Choroid plexus epithelial cell (primary cell): ENCODE measurements at places on chromosomes 4 and X.

DNA sequence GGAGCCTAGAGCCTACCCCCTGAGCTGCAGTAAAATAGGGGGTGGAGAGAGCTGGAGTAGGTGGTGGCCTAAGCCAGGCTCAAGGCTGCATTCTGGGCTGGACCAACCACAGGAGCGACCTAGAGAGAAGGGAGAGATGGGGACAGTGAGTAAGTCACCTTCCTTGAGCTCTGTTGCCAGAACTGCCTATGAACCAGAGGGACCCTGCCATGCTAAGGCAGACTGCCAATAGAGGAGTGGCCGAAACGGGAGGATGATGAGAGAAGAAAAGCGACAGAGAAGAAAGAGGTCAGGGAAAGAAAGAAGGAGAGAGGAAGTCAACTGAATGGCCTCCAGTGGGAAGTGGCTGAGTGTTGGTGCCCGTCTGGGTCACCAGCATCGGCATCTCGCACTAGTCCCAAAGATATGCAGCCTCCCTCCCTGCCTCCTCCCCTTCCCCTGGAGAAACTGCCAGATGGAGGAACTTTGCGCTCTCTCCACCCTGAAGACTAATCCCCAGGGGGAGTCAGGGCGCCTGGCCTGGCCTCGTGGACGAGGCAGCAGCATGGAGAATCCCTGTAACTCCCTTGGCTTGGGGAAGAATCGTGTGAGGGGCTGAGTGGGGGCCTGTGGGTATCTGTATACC lies 28.8 kb downstream of the ELF4 start:
- DNase-seq = no peak

DNA sequence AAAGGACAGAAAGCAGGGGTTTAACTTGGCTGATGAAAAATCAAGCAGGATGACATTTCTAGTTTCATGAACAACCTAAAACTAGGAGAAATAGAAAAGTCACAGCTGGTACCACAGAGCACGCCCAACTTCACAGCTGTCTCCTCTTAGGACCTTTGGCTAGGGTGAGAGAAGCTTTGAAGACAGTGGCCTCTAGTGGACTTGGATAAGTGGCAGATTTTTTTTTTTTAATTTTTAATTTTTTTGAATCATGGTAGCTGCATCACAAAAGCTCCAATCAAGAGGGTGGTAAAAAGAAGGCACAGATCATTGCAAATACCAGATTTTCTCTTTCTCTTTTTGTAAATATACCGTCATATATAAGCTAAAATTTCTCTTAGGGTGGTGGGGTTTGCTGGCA lies 20.2 kb upstream of the MAP3K15 start:
- peak; percentile 57 for DNase-seq

- DNase-seq = no peak
These were observed 125.2 kb downstream of the PACRGL start for GRCh38 chr4:20825505-20825904.

GRCh38 chr4:128917781-128918180 lies 108.3 kb downstream of the JADE1 start:
- DNase-seq = no peak

GRCh38 chr4:117660668-117661067 lies 373.6 kb upstream of the NDST3 start:
- DNase-seq = no peak

GRCh38 chr4:84673475-84674240 lies 90.7 kb downstream of the CDS1 start:
- peak; percentile 92 for DNase-seq
